HFFc6 (cell line): ENCODE measurements at places on chromosomes 6 and 20. TPM values are rescaled to one million over a fixed set of nuclear protein-coding genes. Genes with fewer than 3 reads are reported as not detected.

TRIM15 gene
- total RNA-seq: not detected in 3 replicates

PROCR gene
- 23.7 to 31.3 TPM (median 25.5 TPM) in 3 replicates for total RNA-seq

NR2E1 gene
- total RNA-seq: not detected in 3 replicates

MEP1A gene
- not detected in 3 replicates for total RNA-seq

ORC3 gene
- total RNA-seq: 24.9 and 26.7 TPM in 2 replicates

RIPPLY2 gene
- not detected in 3 replicates for total RNA-seq
